ENCODE measurements at places on chromosomes 12 and 14.
A peak's percentile ranks its signal among the peaks of the same experiment; 100 is the strongest.

DNA sequence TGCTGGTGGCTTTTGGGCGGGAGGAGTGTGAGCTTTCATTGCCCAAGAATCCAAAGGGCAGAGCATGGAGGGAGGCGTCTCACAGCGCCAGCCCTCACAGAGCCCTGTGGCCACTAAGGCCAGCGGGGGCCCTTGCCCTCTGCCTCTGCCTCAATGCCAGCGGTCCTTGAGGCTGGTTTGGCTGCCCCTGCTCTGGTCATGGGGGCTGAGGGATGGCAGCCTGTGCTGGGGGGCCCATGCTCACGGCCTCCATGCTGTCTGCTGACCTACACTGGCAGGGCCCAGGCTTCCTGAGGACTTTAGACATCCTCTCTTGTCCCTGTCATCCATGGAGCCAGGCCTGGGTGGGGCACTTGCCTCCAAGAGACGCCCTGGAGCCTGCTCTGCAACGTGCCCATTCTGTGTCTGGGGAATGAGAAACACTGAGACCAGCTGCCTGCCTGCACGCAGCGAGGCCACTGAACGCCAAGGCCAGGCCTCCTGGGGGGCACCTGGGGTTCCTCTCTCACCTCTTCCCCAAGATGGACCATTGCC lies 143.4 kb downstream of the KIF26A start:
- peak; percentile 66 for DNase-seq

DNA sequence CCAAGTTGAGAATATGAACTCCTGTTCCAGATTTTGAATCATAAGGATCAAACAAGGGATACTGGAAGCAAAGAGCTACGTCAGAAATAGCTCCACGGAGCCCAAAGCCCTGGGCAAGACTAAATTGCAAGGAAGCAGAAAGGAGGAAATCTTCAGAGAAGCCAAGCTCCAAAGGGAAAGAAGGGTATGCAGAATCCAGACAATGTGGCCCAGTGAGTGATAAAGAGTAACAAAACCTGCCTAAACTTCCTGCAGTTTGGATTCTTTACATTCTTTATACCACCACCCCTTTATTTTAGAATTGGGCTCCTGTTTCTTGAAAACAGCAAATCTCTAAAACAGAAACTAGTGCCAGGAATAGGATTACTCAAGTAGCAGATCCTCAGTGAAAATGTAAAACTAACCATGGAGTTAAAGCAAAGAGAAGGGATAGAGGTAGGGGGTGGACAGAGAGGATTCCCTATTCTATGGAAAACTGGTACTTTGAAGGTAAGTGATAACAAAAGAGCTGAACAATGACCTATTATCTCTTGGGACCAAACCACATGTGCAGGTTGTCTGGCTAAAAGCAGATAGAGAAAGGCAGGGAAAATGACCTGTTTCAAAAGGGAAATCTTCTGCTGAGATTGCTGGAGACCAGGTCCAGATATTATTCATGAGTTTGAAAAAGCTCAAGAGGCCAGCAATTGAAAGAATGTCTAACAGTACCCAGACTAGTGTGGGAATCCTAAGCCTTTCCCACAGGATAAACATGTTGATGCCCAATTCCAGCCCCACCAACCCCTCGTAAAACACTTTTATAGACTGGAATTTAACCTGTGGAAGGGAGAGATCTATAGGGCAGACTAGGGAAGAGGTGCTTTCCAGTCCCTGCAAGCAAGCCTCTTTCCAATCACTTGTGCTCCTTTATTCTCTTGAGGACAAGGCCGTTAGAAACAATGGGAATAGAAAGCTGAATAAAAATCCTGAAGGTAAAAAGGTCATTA lies 24.5 kb downstream of the MBIP start:
- DNase-seq, result no peak

DNA sequence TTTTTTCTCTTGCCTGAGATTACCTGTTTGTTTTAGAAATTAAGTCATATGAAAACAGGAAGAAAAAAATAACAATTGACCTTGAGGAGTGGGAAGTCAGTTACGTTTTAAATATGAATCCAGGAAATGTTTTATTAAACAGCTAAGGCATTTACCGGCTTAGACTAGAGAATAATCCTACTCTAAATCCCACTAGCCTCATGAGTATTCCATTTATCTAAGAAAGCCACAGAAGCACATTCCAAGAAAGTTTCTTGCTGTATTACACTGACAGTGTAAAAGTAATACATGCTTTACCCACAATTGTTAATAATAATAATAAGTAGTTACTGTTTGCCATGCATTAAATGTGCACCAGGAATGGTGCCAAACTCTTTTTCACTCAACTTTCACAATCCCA lies 90.9 kb downstream of the BMP4 start:
- DNase-seq, result no peak

- no peak for DNase-seq
Measured at GRCh38 chr14:70448633-70449340, 3.2 kb upstream of the ADAM21 start.

DNA sequence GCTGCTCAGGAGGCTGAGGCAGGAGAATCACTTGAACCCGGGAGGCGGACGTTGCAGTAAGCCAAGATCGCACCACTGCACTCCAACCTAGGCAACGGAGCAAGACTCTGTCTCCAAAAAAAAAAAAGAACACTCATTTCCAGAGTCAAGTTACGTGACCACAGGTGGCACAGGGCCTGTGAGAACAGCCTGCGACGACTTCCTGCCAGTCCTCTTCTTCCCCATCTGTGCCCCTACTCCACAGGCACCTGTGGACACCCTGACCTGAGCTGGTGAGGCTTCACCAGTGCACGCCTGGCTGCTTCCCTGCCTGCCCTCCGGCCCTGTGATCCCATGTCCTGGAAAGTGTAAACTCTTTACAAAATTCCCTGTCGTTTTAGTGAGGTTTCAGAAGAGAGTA lies 77.7 kb downstream of the PPP2R5C start:
- DNase-seq, result peak; percentile 83

DNA sequence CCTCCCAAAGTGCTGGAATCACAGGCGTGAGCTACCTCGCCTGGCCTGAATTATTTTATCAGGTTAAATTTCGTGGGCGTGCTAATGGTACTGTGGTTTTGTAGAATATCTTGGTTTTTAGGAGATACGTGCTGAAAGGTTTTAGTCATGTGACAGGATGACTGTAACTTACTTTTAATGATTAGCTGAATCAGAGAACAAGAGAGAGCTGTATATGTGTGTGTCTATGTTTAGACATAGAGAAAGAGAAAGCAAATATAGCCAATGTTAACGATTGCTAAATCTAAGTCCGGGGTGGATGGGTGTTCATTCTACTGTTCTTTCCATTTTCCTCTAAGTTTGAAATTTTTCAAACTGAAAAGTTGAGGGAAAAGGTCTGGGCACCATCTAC lies 9.2 kb upstream of the PNMA1 start:
- DNase-seq, result no peak

DNA sequence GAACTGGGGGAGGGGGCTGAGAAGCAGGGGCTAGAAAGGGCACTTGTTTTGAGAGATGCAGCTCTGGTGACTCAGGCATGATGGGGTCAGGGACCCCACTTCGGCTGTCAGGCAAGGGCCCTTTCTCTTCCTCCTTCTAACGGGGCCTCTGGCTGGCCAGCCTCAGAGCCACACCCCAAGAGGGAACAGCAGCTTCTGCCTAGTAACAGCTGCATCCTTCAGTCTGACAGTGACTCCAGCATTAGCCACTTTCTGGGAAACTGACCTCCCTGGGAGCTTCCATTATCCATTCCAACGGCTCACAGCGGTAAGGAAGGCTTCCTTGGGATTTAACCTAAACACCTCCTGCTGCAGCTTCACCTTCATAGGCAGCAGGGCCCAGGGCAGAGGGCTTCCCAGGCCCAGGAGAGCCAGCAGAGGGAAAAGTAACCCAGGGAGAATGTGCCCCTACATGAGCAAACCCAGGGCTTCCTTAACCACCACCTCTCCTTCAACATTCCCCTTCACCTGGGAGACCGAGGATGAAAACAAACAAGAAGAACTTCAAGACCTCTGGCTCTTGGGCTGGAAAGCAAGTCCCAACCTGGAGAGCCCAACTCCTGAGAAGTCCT lies 2.7 kb downstream of the NCKAP5L start:
- DNase-seq, result peak; percentile 81

DNA sequence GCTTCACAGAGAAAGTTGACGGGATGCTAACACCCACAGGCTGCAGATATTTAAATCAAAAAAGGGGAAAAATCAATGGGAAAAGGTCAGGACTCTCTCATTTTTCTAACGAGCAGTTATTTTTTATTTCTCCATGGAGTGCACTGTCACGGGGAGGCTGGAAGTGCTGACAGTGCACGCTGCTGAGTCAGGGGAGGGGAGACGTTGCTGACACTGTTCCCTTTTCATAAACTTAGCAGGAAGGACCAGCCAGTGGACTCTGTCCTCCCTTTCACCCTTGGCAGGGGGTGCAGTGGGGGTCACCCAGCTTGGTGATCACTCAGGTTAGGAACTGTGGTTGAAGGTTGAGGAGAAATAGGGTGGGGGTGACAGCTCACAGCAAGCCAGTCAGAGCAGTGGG lies 65.6 kb upstream of the FUT8 start:
- no peak for DNase-seq

DNA sequence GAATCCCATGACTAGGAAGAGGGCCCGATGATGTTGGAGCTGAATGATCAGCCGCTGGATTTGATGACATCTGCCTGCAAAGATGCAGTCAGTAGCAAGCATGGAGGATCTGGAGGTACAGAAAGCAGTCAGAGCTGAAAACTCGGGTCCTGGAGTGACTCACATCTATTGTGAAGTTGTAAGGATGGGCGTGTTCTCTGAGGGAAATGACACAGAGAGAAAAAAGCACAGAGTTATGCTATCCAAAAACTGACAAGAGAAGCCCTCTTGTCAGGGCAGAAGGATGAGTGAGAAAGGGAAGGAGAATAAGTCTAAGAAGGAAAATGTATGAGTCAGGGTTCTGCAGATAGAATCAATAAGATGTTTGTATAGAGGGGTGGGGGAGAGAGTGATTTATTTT lies 380.4 kb upstream of the CCDC196 start:
- DNase-seq, result no peak

DNA sequence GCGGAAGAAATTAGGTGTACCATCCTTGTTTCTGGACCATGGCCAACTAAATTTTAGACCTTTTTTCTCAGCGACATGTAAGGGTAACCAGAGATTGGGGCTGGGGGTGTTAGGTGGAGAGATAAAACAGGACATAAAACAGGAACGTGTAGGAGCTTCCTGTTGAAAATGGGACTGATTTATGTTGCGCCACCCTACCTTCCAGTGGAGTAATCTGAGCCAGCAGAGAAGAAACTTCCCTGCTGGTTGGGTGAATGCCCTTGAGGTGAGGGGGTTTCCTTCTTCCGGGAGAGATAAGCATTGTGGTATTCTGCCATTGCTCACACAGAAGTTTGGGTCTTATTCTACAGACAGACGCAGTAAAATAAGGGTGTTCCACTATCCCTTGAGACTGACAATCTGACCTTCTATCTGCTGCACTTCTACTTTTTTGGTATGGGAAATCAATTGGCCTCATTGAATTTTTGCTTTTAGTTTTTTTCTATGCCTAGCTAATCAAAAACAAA lies 417.6 kb downstream of the PCNX1 start:
- DNase-seq, result no peak

DNA sequence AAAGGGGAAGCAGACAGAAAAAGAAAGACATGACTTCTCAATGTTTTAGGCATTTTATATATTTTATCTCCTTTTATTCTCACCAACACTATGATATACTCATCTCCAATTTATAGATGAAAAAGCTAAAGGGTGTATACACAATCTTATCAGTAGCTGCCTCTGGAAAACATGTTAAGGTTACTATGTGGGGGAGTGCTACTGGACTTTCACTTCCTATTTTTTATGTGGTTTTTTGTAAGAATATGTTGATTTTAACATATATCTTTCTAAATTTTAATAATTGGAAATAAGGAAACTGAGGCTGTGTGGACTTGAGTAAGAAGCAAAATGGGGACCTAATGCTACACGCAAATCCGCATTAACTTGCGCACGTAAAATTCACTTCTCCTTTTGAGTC lies 99.6 kb upstream of the PDE3A start:
- DNase-seq, result no peak

DNA sequence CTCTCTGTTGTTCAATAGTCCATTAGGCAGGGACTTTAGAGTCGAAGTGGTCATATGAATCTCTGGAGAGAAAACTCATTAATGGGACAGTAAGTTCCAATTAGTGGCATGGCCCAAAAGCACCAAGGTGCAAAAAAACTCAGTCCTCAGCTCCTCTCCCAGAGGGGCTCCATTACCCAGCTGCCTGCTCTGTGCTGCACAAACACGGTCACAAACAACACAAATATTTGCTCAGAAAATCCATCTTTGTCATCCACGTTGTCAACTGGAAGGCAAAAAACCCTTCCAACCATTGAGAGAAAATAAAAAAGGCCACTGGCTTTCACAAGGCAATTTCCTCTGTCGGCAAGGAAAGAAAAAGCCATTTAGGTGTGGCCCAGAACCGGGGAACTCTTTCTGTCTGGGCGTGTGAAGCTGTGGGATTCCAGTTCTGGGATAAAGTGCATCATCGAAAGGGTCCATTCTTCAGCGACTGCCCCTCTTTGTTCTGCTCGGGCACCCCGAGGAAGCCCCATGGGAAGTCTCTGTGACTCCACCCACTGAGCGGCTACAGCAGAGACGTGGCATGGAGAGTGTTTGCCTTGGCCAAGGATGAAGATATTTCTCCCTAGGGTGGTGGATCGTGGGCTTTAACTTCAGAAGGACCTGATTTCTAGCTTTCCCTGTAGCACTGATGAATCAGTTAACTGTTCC lies 137.6 kb downstream of the VRK1 start:
- no peak for DNase-seq

- DNase-seq, result no peak
Measured at GRCh38 chr12:27511031-27511722, 12.8 kb upstream of the PPFIBP1 start.

- no peak for DNase-seq
Measured at GRCh38 chr12:20040831-20041230, 327.5 kb upstream of the PDE3A start.

GRCh38 chr12:32344047-32344446 lies 55.3 kb upstream of the FGD4 start:
- DNase-seq, result no peak

DNA sequence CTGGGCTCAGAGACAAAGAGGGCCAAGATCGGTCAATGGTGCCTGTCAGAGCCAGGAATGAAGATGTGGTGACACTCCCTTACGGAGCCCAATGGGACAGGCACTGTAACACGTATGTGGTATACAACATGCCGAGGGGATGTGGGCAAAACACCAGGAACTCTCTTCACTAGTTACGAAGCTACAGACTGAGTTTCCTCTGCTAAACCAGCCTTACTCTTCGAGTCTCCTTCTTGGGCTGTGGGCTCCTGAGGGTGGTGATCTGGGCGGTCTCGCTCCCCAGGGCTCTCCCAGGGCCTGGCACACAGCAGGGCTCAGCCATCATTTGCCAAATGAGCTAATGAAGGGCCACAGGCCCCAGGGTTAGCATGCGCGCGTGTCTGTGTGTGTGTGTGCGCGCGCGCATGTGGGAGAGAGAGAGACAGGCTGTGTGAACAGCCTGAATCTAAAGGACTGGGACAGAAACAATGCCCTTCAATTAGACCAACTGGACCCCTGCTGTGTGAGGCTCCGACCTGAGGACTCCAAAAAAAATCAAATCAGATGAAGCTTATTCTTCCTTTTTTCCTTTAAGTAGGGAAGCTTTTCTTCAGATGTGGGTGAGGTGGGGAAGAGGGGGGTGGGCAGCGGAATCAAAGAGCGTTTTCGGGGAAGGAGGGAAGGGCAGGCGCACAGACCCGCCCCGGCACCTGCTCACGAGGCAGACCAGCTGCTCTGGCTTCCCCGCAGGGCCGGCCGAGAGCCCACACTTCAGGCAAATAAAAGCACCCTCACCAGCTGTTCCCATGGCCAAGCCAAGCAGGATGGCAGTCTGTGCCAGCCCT lies 42.5 kb downstream of the CCDC88C start:
- no peak for DNase-seq

All from spleen (tissue), 13 donors.